ENCODE measurements at places on chromosomes 7 and 10. TPM values are rescaled to one million over a fixed set of nuclear protein-coding genes. Genes with fewer than 3 reads are reported as not detected.

PLEKHA1 gene
- 26.9 TPM for total RNA-seq

HKDC1 gene
- 0.16 TPM for total RNA-seq

CRPPA gene
- 2.1 TPM for total RNA-seq

C10orf105 gene
- total RNA-seq: 1.2 TPM

LRRD1 gene
- total RNA-seq: not detected

CLRN3 gene
- not detected for total RNA-seq

WNT16 gene
- total RNA-seq: 5.7 TPM

C10orf62 gene
- not detected for total RNA-seq

HMX2 gene
- total RNA-seq: not detected

NCF1 gene
- total RNA-seq: not detected

SPDYE5 gene
- total RNA-seq: 0.12 TPM

TMEM130 gene
- 0.12 TPM for total RNA-seq

C10orf53 gene
- total RNA-seq: not detected

TMEM176B gene
- 0.97 TPM for total RNA-seq

HOXA6 gene
- total RNA-seq: not detected

LRRC17 gene
- total RNA-seq: 4.9 TPM

MRPS17 gene
- total RNA-seq: 13.0 TPM

EVX1 gene
- not detected for total RNA-seq

Measured in hair follicle dermal papilla cell (primary cell).